WERI-Rb-1 (cell line): ENCODE measurements at places on chromosomes 12 and 14.

GRCh38 chr14:61154641-61155040, 126.5 kb downstream of the TMEM30B start:
- DNase-seq, result no peak

GRCh38 chr14:34569750-34570149, 30.2 kb upstream of the EAPP start:
- no peak for DNase-seq

DNA sequence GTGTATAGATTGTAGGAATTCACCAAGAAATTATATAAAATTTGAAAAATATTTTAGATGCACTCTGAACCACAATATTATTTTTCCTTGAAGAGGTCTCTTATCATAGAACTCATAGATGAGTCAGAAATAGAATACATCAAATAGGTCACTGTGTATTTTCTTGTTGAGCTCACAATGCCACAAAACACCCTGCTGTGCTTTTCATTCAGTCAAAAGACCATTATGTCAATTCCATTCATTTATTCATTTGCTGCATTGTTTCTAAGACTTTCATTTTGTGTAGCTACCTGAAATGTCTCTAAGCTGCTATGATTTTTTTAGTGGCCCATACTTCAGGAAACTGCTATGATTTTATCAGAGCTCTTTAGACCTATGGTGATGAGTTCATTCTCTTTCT, 231.9 kb upstream of the AVPR1A start:
- no peak for DNase-seq

GRCh38 chr14:35687335-35687939, 121.7 kb downstream of the RALGAPA1 start:
- peak; percentile 48 for DNase-seq

DNA sequence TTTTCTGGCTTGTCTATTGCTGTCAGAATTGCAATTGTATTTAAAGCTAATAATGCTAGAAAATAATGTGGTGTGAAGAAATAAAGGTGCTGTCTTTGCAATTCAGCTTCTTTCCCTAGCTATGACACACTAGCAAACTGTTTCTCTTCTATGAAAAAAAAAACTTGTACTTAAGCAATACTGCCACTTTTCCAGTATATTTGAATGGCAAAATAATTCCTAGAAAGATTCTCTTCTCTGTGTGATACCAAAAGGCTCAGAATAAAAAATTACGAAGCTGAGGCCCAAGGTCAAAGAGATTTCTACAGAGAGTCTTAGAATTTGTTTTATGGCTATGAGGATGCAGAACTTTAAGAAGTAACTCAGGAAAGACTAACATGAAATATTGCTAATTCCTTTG, 235.5 kb downstream of the ADAMTS20 start:
- no peak for DNase-seq

GRCh38 chr14:74244115-74244514, 4.9 kb downstream of the VSX2 start:
- peak; percentile 46 for DNase-seq

GRCh38 chr12:39144613-39145061, 239.2 kb upstream of the CPNE8 start:
- no peak for DNase-seq

DNA sequence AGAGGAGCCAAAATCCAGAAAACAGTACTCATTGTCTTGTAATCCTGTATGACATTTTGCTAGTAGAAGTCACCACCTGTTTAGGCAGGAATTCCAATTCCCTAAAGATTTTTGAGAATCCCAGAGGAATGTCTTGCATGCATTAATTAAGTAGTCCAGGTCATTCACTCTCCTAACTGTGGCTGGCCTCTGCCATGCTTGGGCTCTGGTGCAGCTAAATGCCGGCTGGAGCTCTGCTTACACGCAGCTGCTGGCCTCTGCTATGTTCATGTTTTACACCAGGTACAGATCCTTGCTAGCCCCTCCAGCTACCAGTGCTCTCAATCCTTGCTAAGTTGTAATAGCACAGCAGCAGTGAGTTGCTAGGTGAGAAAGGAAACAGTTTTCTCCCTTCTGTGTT, 16.3 kb upstream of the HIF1A start:
- no peak for DNase-seq

DNA sequence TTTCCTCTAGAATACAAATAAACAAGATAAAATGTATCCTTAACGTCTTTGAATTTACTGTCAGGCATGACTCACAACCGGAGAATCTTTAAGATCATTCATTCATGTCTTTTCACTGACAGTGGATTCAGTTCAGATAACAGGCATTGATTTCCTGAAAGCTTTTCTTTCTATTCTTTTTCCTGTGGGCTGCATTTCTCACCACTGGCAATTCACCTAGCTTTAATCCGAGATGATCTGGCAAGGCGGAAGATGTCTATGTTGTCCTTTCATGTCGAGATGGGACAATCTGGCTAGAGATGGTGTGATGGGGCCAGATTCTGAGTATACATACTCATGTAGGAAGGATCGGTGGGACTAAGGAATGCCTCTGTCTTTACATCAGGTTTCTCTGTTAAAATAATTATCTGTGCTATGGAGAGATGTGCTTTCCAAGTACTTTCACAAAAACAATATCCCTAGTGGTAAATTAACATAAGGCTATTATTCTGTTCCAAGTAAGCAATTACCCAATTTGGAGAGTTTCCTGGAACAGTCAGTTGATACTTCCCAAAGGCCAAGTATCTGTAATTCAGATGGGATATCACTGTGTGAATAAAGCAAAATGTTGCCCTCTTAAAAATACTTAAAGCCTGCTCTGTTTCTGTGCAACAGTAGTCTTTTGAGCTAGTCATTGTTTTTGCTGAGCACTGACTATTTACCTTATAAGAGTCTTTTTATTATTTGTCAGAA, 17.8 kb downstream of the ACSS3 start:
- no peak for DNase-seq

DNA sequence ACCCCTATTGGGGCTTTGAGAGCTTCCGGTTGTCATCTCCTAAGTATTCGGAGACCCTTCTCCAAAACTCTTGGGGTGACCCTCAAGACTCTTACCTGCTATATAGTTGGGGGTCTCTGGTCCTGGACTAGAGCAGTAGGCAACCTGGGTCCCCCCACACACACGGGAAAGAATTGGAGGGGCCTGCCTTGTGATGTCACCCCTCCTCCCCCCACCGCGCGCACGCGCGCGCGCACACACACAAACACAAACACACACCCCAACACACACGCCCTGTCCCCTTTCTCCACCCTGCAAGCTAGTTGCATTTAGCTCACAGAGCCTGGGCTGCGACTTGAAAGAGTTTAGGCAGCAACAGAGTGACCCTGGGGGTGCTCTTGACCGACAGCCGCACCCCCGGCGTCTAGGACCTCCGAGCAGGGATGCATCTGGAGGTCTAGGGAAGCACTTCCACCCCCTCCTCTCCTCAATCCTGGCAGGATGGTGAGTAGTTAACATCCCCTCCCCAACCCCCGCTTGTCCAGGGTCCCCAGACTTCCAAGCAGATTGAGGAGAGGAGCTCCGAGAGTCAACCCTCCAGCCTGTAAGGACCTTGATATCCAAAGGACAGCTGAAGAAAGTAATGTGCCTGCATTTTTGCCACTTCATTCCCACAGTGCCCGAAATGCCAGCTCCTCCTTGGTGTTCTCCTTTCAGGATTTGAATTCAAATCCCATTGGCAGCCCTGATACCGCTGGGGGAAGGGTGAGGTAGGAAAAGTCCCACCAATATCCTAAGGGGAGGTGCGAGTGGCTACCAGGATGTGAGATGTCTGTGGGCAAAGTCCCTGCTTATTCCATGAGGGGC, 1.4 kb upstream of the DNAJC14 start:
- peak; percentile 70 for DNase-seq

- no peak for DNase-seq
Measured at GRCh38 chr14:92258934-92259333, 64.0 kb upstream of the SLC24A4 start.

GRCh38 chr14:78586681-78587080, 416.5 kb downstream of the NRXN3 start:
- DNase-seq, result no peak

- DNase-seq, result no peak
Measured at GRCh38 chr12:131378861-131379665, 331.8 kb upstream of the SFSWAP start.

- no peak for DNase-seq
Measured at GRCh38 chr12:30573145-30573544, 122.5 kb downstream of the IPO8 start.

DNA sequence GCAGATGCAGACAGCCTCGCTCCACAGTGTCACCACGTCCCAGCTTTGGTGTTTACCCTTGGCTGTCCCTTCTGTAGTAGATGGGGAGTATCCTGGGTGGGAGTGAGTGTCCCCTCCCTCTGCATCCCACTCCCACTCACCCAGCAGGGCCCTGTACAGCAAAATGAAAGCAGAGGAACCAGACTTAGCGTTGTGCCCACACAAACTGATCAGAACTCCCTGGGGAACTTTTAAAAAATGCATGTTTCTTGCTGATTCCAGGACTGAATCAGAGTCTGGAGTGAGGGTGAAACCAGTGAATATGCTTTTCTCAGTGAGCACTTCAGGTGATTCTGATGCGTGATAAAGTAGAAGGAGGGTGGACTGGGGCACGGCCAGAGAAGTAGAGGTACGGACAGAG, 2.9 kb downstream of the ACVRL1 start:
- DNase-seq, result no peak
